ENCODE measurements at places on chromosomes 7 and 10.

DNA sequence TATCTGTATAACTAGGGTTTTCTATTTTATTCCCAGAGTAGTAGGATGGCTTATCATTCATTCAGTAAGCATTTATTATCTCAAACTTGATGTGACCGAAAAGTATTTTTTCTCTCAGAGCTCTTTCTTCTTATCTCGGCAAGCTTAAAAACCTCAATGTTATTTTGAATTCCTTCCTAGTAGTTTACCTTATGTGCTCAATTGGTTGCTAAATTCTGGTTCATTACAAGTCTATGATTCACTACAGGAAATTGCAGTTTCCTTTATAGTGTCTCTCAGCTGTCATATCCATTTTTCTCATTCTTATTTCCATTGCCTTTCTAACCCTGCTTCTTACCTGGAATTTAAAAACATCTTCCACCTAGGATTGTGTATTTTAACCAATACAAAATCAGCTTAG is 12.6 kb upstream of the ICA1 start:
- no peak for DNase-seq

DNA sequence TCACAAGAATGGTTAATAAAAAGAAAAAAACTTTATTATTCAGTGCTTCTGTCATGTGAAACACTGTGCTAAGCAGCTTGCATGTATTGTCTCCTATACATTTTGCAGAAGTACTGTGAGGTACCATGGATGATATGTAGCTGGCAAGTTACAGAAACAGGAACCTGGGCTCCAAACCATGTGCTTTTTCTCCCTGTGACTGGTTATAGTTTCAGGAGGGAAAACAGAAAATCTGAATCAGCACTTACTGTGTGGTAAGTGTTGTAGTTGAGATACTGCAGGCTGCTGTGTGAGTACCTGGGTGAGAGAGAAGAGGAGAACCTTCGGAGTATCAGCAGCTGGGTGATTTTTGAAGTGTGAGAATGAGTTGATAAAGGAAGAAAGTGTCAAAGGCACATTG is 285.0 kb downstream of the SUGCT start:
- DNase-seq = no peak

DNA sequence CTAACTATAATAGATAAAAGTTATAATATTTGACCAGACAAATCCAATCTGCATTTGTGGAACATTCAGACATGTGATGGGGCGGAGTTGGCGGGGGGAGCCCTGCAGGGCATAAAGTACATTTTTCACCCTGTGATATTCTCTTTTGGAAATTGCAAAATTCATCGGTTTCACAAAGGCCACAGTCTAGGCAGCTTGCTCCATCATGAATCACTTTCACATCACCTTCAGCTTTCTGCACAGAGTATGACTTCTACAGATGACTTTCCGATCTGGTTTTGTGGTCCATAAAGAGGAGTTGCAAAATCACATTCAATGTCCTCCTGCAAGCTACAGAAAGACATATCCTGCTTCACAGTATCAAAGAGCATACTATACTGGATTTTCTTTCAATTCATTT is 51.4 kb upstream of the APBB1IP start:
- DNase-seq = no peak

DNA sequence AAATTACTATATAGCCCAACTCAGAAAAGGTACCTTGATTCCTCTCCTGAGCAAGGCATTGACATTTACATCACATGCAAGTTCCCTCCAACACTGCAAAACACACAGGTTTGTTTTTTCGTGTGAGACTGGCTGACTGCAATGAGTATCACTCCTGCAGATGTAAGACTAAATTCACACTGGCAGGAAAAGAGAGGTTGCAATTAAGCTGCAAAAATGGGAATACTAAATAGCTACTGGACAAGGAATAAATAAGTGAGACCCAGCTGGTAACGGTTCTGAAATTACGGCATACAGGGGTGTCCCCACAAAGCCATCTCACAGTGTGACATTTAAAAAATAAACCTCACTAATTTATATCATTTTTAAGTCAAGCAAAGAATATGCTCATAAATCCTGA is 97.3 kb downstream of the PIP4K2A start:
- no peak for DNase-seq

- DNase-seq = no peak
Measured at GRCh38 chr10:75980419-75981002, 549.1 kb downstream of the LRMDA start.

- DNase-seq = no peak
Measured at GRCh38 chr10:124044143-124044862, 49.1 kb downstream of the CHST15 start.

DNA sequence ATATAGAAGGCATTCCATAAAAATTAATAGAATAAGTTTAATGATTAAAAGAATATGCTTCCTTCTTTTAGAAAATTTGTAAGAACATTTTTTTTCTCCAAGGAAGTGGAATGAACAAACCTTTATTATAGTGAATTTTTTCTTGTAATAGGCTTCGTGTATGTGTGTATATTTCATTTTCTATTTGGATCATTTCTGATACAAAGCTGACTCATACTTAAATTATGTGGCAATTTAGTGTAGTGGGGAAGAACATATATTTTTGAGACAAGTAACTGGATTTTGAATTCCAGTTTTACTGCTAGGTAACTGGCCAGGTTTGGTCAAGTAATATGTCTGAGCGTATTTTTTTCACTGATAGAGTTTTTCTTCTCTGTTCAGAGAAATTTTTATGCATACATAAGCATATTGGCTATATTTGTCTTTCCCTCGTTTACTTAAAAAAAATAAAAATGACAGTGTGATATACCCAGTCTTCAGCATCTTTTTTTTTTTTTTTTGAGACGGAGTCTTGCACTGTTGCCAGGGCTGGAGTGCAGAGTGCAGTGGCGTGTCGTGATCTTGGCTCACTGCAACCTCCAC is 50.8 kb downstream of the CDK13 start:
- DNase-seq = peak; percentile 44

GRCh38 chr10:30083934-30084333 is 24.5 kb upstream of the JCAD start:
- DNase-seq = no peak

DNA sequence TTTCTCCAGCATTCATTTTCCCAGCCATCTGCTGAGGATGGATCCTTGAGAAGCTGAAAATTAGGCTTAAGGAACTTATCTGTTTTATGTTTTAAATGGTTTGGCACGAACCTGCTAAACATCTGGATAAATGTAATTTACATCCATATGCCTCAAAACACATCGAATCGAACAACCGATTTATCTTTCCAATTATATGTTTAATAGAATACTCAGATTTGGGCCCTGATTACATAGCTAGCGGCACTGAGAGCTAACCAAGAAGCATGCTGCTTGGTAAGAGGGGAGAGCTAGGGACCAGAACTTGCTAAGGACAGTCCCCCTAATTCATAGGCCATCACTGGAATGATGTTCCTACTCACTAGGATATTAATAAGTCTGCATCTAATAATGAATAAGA is 144.4 kb downstream of the BUB3 start:
- no peak for DNase-seq

DNA sequence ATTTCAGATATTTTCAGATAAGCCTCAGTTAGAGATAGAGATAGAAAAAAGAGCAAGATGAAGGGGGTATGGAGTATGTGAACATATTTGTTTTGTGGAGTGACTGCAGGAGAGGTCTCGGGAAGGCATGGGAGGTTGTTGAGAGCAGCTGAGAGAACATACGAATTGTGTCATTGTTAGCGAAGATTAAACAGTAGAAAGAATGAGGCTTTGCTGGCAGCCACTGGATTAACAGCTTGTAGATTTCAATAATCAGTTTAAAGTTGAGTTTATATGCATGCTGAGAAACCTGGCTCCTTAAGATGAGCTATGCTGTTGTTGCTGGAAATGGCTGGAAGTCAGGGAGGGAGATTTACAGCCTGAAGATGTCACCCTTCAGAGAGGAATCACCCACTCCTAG is 100.9 kb upstream of the SORCS3 start:
- DNase-seq = no peak

DNA sequence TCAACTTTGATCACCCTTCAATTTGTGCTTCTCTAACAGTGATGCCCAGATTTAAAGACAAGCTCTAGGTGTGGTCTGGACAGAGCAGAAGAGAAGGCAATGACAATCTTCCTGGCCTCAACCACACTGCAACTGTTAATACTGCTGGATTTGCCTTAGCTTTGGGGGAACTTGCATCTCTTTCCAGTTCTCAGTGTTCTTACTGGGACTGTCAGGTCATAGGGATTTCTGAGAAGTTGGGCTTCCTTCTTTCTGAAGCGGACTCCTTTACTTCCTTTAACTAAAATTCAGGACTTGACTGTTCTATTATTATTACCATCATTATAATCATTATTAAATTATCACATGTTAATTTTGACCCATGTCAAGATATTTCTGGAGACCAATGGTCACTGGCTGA is 80.8 kb downstream of the OSBPL3 start:
- no peak for DNase-seq

GRCh38 chr7:76133164-76133775 is 68.4 kb upstream of the SRRM3 start:
- peak; percentile 18 for DNase-seq

GRCh38 chr10:69709366-69709941 is 79.4 kb downstream of the FAM241B start:
- no peak for DNase-seq

- no peak for DNase-seq
Measured at GRCh38 chr10:9075420-9075819, 1020.9 kb downstream of the GATA3 start.

DNA sequence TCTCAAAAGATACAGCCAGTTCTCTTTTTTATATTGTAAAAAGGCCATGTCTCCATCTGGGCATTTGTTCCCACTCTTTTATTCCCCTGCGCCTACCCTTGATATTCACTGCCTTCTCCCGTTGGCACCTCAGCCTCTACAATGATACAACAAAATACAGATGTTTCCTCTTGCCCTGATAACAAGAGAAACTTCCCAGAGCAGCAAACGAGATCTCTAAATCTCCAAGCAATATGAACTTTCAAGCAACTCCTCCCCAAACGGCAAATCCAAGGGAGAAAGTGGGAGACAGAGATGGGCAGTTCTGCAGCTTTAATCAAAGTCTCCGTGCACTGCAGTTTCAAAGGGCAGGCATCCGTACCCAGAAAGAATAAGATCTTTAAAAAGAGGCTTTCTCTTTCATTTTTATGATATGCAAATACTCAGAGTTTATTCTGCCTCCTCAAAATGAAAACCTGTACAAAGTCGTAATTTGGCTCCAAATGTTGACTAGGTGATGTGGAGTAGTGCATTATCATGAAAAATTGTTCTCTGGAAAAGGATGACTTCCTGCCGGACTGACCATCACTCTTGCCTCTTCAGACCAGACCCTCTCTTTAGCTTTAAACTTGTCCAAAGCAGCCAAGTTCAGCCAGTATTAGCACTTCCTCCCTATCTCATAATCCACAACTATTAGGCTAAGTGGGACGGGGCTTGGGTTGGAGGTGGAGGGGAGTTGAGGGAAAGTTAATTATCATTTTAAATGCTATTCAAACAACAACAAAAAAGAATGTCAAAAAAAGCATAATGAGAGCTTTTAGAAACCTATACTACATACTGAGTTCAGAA is 682 bp downstream of the HGF start:
- no peak for DNase-seq

DNA sequence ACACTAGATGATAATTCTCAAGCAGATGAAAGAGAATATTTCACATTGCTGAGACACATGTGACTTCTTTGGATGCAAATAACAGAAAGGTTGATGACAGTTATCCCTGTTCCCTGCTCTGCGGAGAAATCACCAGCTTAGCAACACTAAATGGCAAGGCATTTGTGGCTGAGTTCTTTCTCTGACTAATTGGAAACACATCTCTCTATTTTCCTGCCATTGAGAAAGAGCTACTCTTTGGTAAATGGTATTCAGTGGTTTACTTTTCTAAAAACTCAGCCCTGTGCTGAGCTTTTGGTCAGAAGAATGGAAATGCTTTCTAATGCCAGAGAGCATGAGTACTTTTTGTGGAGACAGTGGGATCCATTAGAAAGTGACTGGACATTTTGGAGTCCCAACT is 771.4 kb downstream of the LRMDA start:
- DNase-seq = peak; percentile 85

DNA sequence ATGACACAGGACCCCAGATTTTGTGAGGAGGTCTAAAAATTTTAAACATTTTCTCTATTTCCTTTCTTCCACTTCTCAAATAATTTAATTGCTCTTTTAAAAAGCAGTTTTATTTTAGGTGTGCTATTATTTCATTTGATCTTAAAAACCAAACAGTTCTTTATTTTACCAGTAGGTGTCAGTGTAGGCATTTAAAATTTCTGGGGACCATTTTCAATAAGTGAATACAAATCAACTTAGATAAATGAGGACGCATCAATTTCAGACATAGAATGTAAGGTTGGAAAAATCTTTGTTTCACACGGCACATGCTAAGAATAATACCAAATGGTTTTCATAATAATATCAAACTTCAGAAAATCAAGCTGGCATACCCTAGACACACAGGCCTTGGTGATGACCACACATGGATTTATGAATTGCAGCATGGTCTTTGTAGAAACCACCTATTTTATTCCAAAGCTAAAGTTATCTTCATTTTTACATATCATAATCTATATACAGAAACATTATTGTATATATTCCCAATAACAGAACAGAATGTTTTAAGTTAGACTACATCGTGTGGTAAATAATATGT is 127.6 kb upstream of the SLC26A5 start:
- DNase-seq = peak; percentile 54

- DNase-seq = no peak
Measured at GRCh38 chr7:467856-468545, 51.6 kb downstream of the PDGFA start.

DNA sequence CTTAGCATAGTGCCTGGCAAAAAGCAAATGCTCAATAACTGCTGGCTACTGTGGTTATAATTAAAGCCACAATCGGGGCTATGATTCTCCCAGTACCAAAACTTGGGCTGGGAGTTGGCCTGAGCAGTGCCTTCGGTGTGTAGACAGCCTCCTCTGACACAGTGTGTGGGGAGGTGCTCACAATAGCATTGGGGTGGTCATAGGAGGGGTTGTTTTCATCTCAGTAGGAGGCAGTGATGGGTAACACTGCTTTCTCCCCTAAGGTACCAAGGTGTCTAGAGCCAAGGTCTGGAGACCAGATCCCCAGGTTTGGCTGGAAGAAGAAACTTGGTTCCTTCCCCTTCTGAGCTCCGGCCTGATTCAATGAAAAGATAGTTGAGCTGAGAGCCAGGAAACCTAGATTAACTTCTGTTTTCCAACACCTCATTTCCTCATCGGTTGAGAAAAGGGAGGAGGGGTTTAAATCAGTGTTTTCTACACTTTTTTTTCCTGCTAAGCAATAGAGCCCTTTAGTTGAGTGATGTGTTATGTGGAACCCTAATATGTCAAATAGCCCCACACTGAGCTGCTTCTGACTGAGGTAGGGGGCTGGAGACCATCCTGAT is 68.2 kb downstream of the LRMDA start:
- DNase-seq = no peak
